ENCODE measurements at places on chromosomes 6 and 20.

DNA sequence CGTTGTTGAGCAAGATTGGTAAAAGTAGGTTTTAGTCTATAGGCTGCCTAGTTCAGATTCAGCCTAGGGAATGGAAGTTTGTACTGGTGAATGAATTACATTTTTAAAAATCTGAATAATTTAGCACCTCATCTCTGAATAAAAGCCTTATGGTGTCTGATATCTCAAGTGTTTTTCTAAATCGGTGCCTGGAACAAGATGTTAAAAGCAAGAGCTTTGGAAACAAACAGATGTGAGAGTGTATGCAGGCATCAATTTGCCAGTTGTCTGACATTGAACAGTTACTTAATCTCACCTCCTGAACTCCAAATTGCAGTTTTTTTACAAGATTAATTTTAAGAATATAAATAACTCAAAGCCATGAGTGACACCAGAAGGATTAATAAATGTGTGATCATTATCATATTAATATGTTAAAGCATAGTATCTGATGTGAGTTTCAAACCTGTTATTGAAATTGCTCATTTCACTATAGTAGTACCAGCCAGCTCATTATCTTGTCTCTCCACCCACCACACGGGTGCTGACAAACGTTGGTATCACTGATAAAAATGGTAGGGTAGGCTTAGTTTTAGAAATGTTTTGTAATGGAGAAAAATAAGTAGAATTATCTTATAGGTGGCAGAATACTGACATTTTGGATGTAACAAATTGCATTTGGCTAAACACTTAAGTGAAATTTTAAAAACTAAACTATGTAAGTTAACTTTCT is 157.3 kb downstream of the FAM83B start:
- H3K4me3 ChIP-seq = no peak overlapping the region
- no peak overlapping the region for H3K27ac ChIP-seq
- H3K4me1 ChIP-seq = no peaks in the 10 kb centered on the region
- no peaks in the 10 kb centered on the region for H3K27me3 ChIP-seq

DNA sequence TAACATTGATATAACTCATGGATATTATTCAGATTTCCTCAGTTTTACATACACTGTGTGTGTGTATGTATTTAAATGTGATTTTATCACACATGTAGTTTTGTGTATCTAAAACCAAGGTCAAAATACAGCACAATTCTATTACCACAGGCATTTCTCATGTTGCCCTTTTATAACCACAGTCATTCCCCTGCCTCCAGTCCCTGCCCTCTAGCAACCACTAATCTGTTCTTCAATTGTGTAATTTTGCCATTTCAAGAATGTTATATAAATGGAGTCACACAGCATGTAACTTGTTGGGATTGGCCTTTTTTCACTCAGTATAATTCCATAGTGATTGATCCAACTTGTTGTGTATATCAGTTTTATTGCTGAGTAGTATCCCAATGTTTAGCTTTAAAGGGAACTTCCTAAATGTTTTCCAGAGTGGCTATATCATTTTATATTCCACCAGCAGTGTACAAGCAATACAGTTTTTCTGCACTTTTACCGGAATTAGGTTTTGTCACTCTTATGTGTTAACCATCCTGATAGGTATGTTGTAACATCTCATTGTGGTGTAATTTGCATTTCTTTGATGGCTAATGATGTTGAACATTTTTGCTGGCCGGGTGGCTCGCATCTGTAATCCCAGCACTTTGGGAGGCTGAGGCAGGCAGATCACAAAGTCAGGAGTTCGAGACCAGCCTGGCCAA is 338.2 kb downstream of the SOX4 start:
- H3K4me1 ChIP-seq = peaks cover 11% of the 10 kb centered on the region
- peaks cover 2% of the 10 kb centered on the region for H3K36me3 ChIP-seq
- H3K4me3 ChIP-seq = no peak overlapping the region
- no peaks in the 10 kb centered on the region for H3K27me3 ChIP-seq

- H3K27ac ChIP-seq = peak overlapping the region; percentile 62
- peaks cover 59% of the 10 kb centered on the region for H3K4me1 ChIP-seq
- peak overlapping the region; percentile 6 for H3K4me3 ChIP-seq
- no peak for DNase-seq
- no peaks in the 10 kb centered on the region for H3K27me3 ChIP-seq
Measured at GRCh38 chr6:154763650-154764049, 30.4 kb downstream of the SCAF8 start.

DNA sequence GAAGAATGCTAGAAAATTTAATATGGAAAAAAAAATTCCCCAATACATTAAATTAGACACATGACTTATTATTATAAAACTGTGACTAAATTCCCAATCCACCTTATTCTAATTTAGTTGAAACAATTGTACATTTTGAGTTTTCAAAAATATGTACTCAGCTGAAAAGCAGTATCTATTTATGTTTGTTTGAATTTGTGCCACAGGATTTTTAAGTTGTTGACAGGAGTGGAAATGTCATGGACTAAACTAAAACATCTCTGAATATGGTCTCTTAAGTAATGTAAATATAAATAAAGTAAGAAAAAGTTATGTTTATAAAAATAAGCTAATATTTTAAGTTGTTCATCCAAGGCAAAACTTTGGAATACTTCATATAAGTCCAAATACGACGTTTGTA is 86.9 kb downstream of the COL21A1 start:
- no peak overlapping the region for H3K4me3 ChIP-seq
- H3K4me1 ChIP-seq = no peaks in the 10 kb centered on the region
- no peak overlapping the region for H3K27ac ChIP-seq
- DNase-seq = no peak
- H3K36me3 ChIP-seq = no peaks in the 10 kb centered on the region

GRCh38 chr6:69027861-69028260 is 392.8 kb downstream of the ADGRB3 start:
- no peak for DNase-seq
- no peaks in the 10 kb centered on the region for H3K36me3 ChIP-seq
- no peak overlapping the region for H3K27ac ChIP-seq
- H3K27me3 ChIP-seq = no peaks in the 10 kb centered on the region

GRCh38 chr6:6386010-6386409 is 65.5 kb upstream of the F13A1 start:
- peaks cover 12% of the 10 kb centered on the region for H3K27me3 ChIP-seq
- H3K27ac ChIP-seq = no peak overlapping the region
- H3K4me3 ChIP-seq = no peak overlapping the region
- DNase-seq = no peak
- no peaks in the 10 kb centered on the region for H3K4me1 ChIP-seq

GRCh38 chr6:11093376-11093625 is 333 bp upstream of the SMIM13 start:
- DNase-seq = no peak
- peak overlapping the region; percentile 100 for H3K4me3 ChIP-seq
- peaks cover 32% of the 10 kb centered on the region for H3K4me1 ChIP-seq
- peaks cover 3% of the 10 kb centered on the region for H3K36me3 ChIP-seq
- peak overlapping the region; percentile 94 for H3K27ac ChIP-seq

- H3K27me3 ChIP-seq = no peaks in the 10 kb centered on the region
- no peak for DNase-seq
- peaks cover 19% of the 10 kb centered on the region for H3K4me1 ChIP-seq
- H3K27ac ChIP-seq = no peak overlapping the region
- no peaks in the 10 kb centered on the region for H3K36me3 ChIP-seq
Measured at GRCh38 chr6:25359191-25359861, 80.2 kb downstream of the CARMIL1 start.

GRCh38 chr6:154937306-154938220 is 57.6 kb upstream of the TIAM2 start:
- no peaks in the 10 kb centered on the region for H3K27me3 ChIP-seq
- H3K4me3 ChIP-seq = no peak overlapping the region
- no peak overlapping the region for H3K27ac ChIP-seq
- H3K36me3 ChIP-seq = no peaks in the 10 kb centered on the region
- peaks cover 7% of the 10 kb centered on the region for H3K4me1 ChIP-seq

DNA sequence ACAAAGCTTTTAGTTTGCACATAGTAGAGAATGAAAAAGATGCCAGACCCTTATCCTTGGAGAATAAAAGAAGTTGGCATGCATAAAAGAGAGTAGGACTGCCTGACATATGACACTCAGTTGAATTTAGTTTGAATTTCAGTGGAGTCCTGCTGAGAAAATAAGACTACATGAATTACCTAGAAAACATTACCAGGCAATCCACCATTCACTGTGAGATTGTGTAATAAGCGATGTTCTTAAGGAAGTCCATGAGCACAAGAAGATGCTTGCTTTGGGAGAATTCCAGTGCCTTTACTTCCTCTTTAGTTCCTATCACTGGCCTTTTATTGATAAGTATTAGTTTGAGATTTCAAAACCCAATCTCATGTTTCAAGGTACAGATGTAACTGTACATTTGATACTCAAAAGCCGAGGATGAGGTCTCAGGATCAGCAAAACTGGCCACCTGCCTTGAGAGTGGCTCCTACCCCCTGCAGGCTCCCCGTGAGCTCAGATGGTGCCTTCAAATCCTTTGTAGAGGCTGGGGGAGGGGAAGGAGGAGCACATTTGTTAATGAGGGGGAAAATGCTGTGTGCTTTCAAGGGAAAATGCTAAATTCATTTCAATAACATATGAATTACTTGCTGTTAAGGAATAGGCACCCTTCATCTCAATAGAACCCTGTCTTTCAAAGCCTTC is 11.2 kb upstream of the UNC93A start:
- no peak for DNase-seq
- H3K27ac ChIP-seq = no peak overlapping the region
- H3K4me1 ChIP-seq = no peaks in the 10 kb centered on the region
- no peaks in the 10 kb centered on the region for H3K36me3 ChIP-seq
- peaks cover 23% of the 10 kb centered on the region for H3K27me3 ChIP-seq
- H3K4me3 ChIP-seq = no peak overlapping the region

GRCh38 chr6:160146454-160147145 is 25.0 kb downstream of the SLC22A1 start:
- DNase-seq = no peak
- H3K27ac ChIP-seq = no peak overlapping the region
- H3K27me3 ChIP-seq = no peaks in the 10 kb centered on the region
- H3K4me1 ChIP-seq = no peaks in the 10 kb centered on the region

- H3K36me3 ChIP-seq = no peaks in the 10 kb centered on the region
- no peak overlapping the region for H3K4me3 ChIP-seq
- H3K27ac ChIP-seq = no peak overlapping the region
- no peak for DNase-seq
- no peaks in the 10 kb centered on the region for H3K27me3 ChIP-seq
- no peaks in the 10 kb centered on the region for H3K4me1 ChIP-seq
Measured at GRCh38 chr20:35006009-35006408, 50.3 kb downstream of the MYH7B start.

DNA sequence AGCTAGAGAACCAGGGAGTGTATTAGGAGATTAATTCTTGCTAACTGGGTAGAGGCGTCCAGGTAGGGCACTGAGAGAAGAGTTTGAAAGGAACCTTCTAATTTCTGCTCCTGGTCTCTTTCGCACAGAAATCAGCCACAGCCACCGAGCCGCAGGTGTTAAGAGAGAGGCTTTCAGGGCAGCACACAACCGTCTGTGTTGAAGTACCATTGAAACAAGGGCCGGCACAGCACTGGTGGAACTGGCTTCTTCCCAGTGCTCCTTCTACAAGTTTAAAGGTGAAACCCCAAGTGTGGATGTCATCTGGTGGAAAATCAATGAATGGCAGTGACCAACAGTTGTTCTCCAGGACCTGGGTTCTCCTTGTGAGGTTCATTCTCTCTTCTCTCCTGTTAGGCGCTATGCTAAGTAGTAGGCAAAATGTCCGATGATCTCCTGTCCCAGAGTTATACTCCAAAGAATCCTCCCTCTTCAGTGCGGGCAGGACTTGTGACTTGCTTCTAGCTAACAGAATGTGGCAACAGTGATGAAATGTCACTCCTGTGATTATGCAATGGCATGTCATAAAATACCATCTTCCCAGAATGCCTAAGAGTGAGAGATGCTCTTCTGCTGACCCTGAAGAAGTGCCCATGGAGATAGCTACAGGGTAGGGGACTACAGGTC is 15.0 kb upstream of the RIN2 start:
- H3K27ac ChIP-seq = no peak overlapping the region
- peaks cover 16% of the 10 kb centered on the region for H3K27me3 ChIP-seq
- no peak overlapping the region for H3K4me3 ChIP-seq
- H3K4me1 ChIP-seq = no peaks in the 10 kb centered on the region

DNA sequence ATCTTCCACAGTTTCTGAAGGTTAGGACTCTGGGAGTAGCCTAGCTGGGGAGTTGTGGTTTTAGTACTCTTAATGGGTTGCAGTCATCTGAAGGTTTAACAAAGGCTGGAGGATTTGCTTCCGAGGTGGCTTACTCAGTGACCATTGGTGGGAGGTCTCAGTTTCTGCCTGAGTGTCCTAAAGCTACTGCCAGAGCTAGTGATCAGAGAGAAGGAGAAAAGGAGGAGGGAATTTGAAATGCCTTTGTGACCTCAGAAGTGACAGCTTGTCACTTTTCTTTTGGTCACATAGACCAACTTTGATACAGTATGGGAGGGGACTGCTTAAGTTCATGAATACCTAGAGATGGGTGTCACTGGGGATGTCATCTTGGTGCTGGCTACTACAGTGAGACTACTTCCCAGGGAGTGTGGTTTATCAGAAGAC is 41.3 kb downstream of the NCOA3 start:
- peaks cover 89% of the 10 kb centered on the region for H3K4me1 ChIP-seq
- DNase-seq = no peak
- peaks cover 13% of the 10 kb centered on the region for H3K36me3 ChIP-seq
- no peaks in the 10 kb centered on the region for H3K27me3 ChIP-seq

GRCh38 chr6:118875672-118876071 is 18.3 kb upstream of the ASF1A start:
- peaks cover 2% of the 10 kb centered on the region for H3K36me3 ChIP-seq
- no peaks in the 10 kb centered on the region for H3K27me3 ChIP-seq
- peaks cover 26% of the 10 kb centered on the region for H3K4me1 ChIP-seq
- no peak overlapping the region for H3K4me3 ChIP-seq

GRCh38 chr20:7025635-7026034 is 258.1 kb downstream of the BMP2 start:
- no peak overlapping the region for H3K27ac ChIP-seq
- no peaks in the 10 kb centered on the region for H3K4me1 ChIP-seq
- H3K27me3 ChIP-seq = no peaks in the 10 kb centered on the region
- peaks cover 5% of the 10 kb centered on the region for H3K36me3 ChIP-seq

GRCh38 chr20:20780127-20780824 is 67.8 kb upstream of the RALGAPA2 start:
- H3K4me3 ChIP-seq = no peak overlapping the region
- H3K36me3 ChIP-seq = no peaks in the 10 kb centered on the region
- no peak for DNase-seq
- H3K4me1 ChIP-seq = no peaks in the 10 kb centered on the region
- H3K27me3 ChIP-seq = peaks cover 15% of the 10 kb centered on the region
- H3K27ac ChIP-seq = no peak overlapping the region

- no peak overlapping the region for H3K4me3 ChIP-seq
- peaks cover 7% of the 10 kb centered on the region for H3K4me1 ChIP-seq
- H3K36me3 ChIP-seq = no peaks in the 10 kb centered on the region
- DNase-seq = no peak
- no peaks in the 10 kb centered on the region for H3K27me3 ChIP-seq
- no peak overlapping the region for H3K27ac ChIP-seq
Measured at GRCh38 chr20:32072168-32072750, 20.2 kb downstream of the HCK start.

- DNase-seq = no peak
- no peaks in the 10 kb centered on the region for H3K4me1 ChIP-seq
- no peak overlapping the region for H3K4me3 ChIP-seq
- no peaks in the 10 kb centered on the region for H3K27me3 ChIP-seq
Measured at GRCh38 chr6:11798096-11798495, 19.5 kb upstream of the ADTRP start.

DNA sequence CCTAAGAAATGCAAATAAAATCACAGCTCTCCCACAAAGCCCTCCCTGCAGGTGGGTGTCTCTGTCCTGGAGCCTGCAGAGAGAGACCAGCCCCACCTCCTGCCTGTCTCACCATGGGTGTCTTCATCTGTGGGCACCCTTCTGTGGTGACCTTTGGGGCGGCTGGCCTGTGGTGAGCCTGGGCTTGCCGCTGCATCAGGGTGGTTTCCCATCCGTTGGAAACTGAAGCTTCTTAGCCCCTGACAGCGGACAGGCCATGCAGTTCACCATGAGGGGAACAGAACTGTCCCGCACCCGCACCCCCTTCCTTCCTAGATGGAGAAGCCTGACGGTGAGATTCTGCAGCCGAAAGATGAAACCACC is 42.3 kb upstream of the FRMD1 start:
- H3K36me3 ChIP-seq = peaks cover 3% of the 10 kb centered on the region
- H3K27me3 ChIP-seq = no peaks in the 10 kb centered on the region
- H3K4me1 ChIP-seq = no peaks in the 10 kb centered on the region
- no peak overlapping the region for H3K27ac ChIP-seq
